ENCODE measurements at places on chromosomes 7 and 10.

- no peak for DNase-seq
Observed at GRCh38 chr7:127755521-127755920, 103.5 kb downstream of the SND1 start.

- no peak for DNase-seq
Observed at GRCh38 chr10:21015851-21016250, 118.7 kb upstream of the NEBL start.

DNA sequence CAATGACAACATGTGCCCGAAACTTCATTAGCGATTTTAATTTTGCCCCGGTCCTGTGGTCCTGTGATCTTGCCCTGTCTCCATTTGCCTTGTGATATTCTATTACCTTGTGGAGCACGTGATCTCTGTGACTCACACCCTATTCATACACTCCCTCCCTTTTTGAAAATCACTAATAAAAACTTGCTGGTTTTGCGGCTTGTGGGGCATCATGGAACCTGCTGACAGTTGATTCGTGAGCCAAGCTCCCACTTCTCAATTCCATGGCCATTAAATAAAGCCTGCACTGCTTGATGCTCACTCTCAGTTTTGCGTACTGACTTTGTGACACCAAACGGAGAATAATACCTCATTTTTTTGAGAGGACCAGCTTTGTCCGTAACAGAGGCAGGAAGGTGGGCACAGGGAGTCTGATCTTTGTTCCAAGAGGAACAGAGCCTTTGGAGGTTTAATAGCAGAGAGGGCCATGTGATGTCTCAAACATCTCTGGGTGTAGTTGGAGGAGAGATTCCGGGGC, 3.8 kb upstream of the ADAMTS14 start:
- no peak for DNase-seq

- DNase-seq, result no peak
Observed at GRCh38 chr7:100763556-100764140, 30.3 kb downstream of the ZAN start.

Measured in stimulated activated CD8-positive, alpha-beta memory T cell treated with anti-CD3 and anti-CD28 coated beads, Interleukin-4, amount 100 ng/mL, for 1 hour (primary cell).